ENCODE measurements at places on chromosomes 6 and 20.

GRCh38 chr6:19880066-19880465, 42.9 kb downstream of the ID4 start:
- no peak for DNase-seq

GRCh38 chr6:140909156-140909555, 1223.6 kb upstream of the GJE1 start:
- no peak for DNase-seq

DNA sequence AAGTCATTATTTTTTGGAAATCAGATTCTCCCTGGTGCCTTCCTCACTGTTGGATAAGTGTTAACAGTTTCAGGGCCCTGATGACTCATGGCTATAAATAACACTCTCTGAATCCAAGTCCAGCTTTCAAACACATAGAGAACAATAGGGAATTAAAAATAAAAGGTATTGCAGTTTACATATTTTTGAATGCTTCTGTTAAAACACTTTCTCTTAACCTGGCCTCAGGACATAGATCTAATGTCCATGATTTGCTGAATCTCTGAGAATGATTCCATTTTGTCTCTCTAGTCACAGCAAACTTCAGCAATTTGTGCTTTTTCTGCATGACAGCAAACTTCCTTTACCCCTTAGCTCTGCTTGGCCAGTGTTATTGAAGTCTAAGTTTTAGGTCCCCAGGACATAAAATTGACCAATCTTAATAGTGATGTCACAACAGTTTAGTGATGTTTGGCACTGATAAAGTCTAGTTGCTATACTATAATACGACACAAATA, 1192.4 kb upstream of the CITED2 start:
- no peak for DNase-seq

DNA sequence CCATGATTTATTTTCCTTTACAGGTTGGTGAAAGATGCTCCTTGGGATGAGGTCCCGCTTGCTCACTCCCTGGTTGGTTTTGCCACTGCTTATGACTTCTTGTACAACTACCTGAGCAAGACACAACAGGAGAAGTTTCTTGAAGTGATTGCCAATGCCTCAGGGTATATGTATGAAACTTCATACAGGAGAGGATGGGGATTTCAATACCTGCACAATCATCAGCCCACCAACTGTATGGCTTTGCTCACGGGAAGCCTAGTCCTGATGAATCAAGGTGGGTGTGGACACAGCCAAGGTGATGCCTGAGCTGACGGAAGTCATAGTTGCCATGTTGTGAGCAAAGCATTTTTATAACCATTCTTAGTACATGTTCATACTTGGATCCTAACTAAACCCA, 34.6 kb upstream of the CALHM6 start:
- no peak for DNase-seq

DNA sequence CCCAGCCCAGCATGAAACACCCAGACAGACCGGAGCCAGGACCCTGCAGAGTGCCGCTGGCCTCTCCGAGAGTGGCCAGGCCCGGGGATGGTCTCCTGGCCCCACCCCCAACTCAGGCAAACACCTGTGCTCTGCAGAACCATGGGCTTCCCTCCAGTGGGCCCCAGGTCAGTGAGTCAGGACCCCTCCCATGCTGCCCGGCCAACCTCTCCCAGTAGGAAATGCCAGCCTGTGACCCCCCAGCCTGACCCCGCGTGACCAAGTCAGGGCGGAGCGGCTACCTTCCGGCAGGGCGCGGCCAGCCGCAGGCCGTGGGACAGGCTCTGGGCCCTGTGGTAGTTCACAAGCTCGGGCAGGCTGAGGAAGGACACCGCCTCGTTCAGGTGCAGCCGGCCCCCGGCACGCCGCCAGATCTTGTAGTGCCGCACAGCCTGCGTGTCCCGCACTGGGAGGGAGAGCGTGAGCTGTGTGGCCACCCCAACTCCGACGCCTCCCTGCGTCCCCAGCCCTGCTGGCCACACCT, 3.2 kb downstream of the PTK6 start:
- peak; percentile 17 for DNase-seq

GRCh38 chr20:20084296-20084752, 32.0 kb downstream of the CFAP61 start:
- DNase-seq, result no peak

Measured in GM06990 (cell line).